ENCODE measurements at places on chromosomes 11 and 22.

GRCh38 chr11:81005595-81005994 is 1564.8 kb upstream of the TENM4 start:
- DNase-seq, result no peak

DNA sequence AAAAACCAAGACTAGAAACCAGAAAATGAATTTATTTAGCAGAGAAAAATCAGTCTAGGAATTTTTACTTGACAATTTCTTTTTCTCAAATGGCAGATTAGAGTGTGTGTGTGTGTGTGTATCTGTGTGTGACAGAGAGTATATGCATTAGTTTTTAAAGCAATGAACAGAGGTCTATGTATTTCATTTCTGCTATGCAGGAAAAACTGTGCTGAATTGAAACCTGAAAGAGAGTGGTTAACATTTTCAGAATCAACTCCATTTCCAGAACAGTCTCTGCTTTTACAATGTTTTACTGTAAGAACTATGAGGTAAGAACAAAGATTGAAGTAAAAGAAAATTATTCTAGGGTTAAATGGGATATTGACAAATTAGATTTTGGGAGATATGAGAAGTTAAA is 114.8 kb downstream of the GRM5 start:
- DNase-seq, result no peak

DNA sequence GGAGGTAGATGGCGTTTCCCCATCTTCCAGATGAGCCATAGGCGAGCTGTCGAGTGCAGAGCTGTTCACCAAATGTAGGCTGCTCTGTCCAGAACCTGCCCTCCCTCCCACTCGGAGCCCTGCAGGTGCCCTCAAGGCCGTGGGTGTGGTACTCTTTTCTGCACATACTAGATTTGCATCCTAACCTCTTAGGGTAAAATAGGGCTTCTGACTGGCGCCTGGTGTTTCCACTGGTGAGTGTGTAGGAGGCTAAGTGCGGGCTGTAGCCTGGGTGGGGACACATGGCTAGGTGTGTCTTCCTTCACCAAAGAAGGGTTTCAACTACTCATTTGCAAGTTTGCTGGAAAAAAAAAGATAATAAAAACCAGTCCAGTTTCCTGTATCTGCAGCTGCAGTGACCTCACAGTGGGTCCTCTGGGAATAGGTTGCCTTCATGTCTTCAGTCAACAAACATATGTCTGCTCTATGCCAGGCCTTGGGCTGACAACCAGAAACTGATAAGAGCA is 8.5 kb downstream of the BIK start:
- no peak for DNase-seq

DNA sequence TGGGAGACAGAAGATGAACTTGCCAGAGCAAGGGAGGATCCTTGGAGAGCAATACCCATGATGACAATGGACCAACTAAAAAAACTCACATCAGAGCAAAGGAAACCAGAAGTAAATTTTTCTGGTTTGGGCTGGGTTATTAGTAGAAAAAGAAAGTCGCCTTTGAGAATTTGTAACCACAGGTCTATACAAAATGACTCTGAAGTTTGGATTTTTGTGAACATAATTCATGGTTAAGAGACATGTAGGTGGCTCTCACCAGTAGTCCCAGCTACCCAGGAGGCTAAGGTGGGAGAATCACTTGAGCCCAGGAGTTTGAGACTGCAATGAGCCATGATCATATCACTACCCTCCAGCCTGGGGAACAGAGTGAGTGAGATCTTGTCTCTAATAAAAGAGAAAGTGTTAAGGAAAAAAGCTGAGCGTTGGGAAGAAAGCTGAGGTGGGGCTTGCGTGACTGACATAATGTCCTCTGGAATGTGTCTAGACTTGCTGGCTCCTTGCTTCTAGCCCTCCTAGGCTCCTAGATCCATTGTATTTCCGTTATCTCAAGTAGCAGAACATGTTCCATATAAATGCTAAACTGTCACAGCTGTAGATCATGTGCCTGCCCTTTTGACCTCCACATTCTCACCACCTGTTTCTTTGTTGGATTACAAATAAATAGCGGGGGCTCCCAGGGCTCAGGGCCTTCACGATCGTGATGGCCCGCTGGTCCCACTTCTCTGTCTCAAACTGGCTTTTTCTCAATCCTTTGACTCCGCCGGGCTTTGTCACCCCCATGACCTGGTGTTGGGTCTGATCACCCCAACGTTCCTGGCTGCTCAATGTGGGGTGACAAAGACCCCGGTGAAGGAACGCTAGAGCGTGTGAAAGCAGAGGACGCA is 56.2 kb upstream of the SC5D start:
- no peak for DNase-seq

- no peak for DNase-seq
Measured at GRCh38 chr11:35919244-35919643, 24.6 kb upstream of the LDLRAD3 start.

Data from activated gamma-delta T cell treated with Interleukin-2 at 50 U/mL for 16 hours (primary cell).